Caki2 (cell line): ENCODE measurements at places on chromosomes 2 and 18.

- no peak for DNase-seq
Observed at GRCh38 chr2:99399063-99399462, 61.9 kb downstream of the EIF5B start.

DNA sequence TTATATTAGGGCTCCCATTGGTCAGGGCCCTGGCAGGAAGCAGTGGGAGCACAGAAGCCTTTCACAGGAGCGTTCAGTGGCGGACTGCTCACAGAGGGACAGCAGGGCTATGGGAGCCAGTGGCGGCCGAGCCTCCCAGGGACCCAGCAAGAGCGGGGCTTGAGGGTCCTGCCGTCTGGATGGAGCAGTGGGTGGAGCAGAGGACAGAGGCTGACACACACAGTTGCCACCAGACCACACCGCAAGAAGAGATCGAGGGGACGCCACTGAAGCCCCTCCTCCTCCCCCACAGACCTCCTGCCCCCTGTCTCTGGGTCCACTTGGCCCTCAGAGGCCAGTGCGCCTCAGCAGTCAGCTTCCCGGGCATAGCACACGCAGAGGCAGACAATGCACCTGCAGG lies 39.3 kb downstream of the SALL3 start:
- no peak for DNase-seq

DNA sequence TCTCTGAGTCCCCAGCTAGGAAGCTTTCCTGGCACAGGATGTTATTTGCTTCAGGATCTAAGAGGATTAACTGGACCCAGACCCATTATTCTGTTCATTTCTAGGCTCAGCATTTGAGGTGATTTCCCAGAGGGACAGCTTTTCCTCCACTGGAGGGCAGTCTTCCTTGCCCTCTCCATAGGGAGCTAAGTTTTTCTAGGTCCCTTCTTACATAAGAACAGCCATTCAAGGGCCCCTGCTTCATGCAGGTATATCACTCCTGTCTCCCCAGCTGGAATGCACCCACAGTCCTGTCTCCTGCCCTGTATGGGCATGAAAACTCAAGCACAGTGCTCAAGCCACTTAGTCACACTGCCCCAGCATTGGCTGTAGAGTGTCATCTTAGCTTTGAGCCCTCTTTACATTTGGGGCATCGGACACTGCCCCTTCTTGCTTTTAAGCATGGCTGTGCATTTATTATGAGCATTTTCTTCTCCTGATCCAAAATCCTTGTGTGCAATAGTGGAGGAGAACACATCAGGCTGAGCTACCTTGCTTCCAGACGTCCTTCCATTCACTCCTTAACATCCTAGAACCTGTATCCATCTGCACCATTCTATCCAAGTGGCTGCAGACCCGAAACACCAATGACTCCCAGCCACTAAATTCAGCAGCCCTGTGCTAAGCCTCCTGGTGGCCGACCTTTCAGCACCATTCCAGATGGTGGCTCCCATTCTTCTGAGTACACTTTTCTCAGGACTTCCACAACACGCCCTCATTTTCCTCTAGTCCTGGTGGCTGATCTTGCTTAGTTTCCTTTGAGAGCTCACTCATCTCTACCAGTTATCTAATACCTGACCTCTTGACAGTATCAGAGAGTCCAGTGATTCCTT lies 80.0 kb downstream of the COPS8 start:
- DNase-seq, result no peak

GRCh38 chr2:54444503-54444902 lies 11.6 kb upstream of the SPTBN1 start:
- no peak for DNase-seq

GRCh38 chr2:5782103-5782502 lies 89.9 kb downstream of the SOX11 start:
- no peak for DNase-seq

- DNase-seq, result no peak
Observed at GRCh38 chr2:152565884-152566727, 151.2 kb downstream of the PRPF40A start.

DNA sequence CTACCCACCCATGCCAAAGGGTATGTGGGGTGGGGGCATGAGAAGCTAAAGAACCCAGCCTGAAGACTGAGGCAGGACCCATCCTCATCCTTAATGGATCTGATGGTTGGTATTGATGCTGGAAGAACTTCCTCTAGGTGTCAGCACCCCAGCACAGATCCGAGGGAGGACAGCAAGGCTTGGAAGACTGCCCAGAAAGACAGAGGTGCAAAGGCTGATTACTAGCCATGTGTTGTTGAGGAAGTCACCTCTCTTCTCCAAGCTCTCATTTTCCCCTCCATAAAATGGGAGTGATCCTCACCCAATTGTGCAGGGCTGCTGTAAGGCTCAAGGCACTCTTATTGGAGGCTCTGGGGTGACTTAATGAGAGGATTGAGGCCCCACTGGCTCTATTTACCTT lies 256.5 kb downstream of the CELF4 start:
- no peak for DNase-seq

DNA sequence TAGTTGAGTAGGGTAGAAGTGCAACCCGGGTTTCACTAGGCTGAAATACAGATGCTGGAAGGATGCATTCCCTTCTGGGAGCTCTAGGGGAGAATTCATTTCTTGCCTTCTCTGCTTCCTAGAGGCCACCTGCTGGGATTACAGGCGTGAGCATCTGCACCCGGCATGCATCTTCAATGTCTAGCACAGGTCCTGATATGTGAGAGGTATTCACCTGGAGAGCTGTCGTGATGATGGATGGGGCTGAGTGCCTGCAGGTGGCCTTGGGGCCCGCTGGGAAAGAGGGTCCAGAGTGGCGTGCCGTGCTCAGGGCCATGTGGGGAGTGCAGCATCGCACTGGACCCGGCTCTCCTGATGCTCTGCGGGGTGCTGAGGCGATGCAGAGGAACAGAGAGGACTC lies 6.6 kb upstream of the NTSR2 start:
- DNase-seq, result no peak

DNA sequence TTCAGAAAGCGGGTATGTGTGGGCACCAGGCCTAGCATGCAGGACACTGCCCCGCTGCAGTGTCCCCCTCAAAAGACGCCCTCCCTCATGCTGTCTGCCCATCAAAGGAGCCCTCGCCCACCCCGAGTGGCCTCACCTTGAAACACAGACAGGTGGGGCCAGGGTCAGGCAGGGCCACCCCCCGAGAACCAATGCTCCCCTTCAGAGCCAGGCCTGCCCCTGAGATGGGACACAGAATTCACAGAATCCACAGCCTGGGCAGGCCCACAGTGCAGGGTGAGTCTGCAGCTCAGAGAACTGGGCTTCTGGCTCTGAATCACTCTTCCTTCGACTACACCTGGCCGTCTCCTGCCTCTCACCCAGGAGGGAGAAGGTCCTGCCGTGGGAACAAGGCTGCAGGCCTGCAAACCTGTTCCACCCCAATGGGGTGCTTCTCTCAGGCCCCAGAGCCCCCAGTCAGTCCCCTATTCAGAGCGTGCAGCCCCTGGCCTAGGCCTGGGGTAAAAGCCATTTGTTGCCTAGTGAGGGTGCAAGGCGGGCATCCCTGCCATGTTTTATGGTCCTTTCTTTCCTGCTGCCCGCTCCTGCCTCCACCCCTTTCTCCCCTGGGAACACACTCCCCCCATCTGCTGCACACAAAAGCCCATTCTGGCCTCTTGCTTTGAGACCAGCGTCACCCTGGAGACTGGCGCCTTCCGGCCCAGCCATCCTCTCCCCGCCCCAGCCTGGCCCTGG lies 11.3 kb upstream of the ARHGEF4 start:
- DNase-seq, result no peak
